ENCODE measurements at places on chromosomes 6 and 20.

- no peak for DNase-seq
These were observed 64.8 kb upstream of the TMEM30A start for GRCh38 chr6:75349262-75349984.

DNA sequence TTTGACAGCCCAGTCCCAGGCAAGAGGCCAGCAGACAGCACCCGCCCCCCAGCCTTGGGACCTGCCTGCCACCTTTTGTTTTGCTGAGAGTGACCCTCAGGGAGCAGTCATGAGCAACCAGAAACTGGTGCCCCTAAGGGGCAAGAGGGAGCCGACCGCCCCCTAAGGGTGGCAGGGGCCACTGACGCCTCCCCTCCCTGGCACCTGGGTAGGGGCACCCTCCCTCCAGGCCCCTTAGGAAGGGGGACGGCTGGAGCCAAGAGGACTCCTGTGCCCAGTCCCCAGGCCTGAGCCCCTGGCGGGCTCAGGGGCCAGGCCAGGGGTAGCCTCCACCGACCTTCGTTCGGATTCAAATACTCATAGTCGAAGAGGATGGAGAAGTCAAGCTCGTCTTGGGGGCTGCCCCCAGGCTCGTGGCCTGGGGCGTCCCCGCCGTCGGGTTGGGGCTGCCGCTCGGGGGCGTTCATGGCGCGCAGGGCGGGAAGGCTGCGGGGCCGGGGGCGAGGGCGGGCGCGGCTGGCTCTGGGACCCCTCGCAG lies 417 bp downstream of the NFATC2 start:
- peak; percentile 30 for DNase-seq

DNA sequence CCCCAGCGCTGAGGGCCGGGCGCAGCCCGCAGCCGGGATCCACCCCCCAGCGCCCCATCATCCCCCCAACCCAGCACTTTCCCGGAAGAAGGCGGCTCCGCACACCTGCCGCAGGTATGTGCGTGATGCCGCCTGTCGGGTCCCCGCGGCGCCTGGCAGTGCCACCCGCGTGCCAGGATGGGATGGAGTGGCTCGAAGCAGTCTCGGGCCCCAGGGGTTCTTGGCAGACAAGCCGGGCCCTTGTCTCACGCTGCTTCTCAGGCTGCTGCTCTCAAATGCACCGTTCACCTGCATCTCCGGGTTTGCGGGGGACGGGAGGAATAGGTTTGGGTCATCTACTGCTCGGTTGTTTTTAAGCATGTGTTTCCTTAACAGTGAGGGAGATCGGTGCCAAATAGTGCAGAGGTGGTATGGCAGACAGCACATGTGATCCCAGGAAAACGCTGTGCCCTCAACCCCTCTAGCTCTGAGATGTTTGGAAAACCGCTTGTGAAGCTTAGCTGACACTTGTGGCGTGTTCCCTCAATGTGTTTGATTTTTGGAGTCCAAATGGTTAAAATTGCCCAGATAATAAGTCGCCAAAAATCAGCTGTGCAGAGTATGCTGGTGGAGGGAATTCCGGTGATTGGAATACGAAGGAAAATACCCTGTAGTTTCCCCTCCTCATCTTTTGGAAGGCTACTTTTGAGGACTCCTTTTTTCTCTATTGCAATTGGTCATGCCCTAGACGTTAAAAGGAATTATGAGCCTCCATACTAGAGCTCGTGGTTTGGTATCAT lies 926 bp downstream of the MYLIP start:
- peak; percentile 16 for DNase-seq

- DNase-seq = no peak
These were observed 27.2 kb upstream of the QKI start for GRCh38 chr6:163387317-163387716.

DNA sequence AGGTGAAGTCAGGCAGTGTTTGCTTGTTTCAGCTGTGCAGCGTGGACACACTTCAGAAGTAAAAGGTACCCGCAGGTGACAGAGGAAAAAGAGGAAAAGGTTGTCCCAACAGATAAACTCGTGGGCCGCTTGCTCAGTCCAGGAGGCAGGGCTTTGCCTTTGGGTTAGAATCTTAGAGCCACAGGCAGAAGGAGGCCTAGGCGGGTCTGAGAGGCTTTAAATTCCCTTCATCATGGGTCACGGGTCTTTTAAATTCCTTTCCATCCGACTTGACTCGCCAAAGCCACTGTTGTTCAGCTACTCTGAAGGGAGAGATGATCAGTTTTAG lies 48.2 kb downstream of the AGPAT4 start:
- DNase-seq = no peak

GRCh38 chr20:1185316-1185741 lies 548 bp upstream of the TMEM74B start:
- DNase-seq = no peak

DNA sequence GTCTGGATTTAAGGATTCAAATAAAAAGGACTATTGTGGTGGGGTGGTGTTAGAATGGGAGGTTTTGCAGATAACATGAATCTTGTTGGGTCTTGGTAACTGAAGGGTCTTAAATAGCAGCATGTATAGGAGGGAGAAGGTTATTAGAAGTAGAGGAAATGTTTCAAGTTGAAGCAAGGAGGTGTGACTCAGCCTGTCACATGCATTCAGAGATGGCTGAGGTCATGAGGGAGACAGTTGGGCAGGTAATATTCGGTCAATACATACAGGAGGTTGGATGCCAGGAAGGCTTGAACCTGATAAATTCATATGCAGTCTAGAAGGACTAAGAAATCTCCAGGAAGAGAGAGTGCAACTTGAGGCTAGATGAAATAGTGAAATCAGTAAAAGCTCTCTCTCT lies 6.1 kb downstream of the KLHL31 start:
- no peak for DNase-seq

Measured in kidney capillary endothelial cell (primary cell).